ENCODE measurements at places on chromosomes 16 and 17.

DNA sequence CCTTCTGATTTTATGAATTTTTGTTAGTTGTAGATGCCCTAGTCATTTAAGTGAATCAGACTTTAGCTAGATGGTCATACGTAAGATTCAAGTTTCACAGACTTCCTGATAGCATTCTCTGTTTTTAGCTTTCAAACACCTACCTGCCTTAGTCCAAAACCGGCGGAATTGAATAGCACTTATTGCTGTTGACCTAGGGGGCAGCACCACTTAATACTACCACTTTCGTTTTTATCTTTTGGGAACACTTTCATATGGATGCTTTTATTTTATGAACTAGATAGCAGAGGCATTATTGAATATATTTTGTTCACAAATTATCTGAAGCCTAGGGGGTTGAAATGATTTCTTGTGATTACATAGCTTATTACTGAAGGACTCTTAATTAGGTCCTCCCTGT, 31.5 kb downstream of the TADA2A start:
- no peak for DNase-seq

DNA sequence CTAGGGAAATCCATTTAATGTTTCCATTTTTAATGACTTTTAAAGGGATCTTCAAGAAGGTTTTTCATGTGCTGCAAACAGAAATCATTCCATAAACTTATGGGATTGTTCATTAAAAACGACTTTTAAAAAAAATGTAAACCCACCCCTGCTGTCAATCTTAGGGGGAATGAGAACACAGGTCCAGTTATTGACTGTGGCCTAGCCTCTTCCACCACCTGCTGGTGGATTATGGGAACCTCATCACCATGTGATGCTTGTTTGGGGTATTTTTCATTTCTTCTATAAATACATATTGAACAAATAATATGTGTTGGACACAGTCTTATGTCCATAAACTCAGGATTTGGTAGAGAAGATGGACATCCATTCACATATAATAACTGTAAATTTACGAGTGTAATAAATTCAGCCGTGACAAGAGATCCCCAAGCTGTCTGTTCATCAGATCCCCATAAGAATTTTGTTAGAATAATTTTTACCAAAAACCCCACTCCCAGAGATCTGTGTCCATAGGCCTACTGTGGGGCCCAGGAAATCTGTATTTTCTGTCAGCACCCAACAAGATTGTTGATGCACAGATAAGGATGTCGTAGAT, 42.0 kb upstream of the TMC5 start:
- DNase-seq: peak; percentile 69

DNA sequence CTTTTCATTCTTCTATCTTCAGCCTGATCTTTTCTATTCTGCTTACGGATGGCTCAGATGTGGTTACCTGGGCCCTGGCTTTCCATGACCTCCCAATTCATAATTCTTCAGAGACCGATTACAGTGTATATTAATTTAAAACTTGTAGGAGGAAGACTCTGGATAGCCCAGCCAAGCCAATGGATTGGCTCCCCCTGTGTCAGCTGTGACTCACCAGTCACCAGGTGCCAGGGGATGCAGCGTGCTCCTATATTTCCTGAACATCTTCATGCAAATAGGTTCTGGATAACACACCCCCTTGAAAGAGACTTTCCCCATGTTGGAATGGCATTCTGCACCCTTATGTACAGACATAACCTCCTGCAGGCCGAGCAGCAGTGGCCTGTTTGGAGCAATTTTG, 208.3 kb upstream of the WSCD1 start:
- DNase-seq: no peak

- peak; percentile 69 for DNase-seq
Observed at GRCh38 chr16:11089504-11090124, 145.2 kb downstream of the CLEC16A start.

DNA sequence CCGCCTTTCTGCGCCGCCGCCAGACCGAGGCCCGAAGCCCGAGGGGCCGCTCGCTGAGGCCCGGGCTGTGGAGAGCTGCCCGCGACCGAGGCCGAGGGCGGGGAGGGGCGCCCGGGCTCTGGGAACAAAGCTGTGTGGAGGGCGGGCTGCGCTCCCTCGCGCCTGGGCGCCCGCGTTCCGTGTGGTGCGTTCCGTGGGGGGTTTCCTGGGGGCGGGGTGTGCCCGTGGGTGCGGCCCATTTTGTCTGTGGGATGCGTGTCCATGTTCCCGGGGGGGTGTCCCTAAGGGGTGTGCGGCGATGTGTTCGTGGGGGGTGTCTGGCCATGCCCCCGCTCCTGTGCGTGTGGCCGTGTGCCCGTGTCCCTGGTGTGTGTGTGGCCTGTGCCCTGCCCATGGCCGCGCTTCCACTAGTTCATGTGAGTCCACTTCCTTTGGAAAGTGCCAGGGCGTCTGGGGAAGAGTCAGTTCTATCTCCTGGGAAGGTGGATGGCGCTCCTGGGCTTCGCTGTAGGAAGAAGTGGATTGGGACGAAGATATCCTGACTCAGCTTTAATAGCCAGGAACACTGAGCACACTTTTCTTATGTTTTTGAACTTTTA, 520 bp downstream of the JPT2 start:
- DNase-seq: peak; percentile 40

Data from muscle of leg (tissue), 16 donors.